AG08396 (cell line): ENCODE measurements at places on chromosomes 12 and 14.

DNA sequence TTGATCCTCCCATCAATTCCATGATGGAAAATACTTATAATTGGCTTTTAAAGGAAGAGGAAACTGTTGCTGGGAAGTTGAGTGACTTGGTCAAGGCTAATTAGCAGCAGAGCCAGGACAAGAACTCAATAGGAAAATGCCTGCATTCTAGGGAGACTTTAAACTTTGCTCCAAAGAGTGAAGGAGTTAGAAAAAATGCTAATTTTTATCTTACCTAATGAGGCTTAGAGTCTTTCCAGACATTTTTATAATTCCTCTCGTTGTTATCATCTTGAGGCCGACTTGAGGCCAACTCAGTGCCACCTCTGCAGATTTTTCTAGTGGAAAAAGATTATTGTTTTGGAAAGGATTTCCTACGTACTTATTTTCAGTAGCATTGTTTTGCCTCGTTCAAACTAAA, 344.6 kb downstream of the ETNK1 start:
- no peak for DNase-seq

DNA sequence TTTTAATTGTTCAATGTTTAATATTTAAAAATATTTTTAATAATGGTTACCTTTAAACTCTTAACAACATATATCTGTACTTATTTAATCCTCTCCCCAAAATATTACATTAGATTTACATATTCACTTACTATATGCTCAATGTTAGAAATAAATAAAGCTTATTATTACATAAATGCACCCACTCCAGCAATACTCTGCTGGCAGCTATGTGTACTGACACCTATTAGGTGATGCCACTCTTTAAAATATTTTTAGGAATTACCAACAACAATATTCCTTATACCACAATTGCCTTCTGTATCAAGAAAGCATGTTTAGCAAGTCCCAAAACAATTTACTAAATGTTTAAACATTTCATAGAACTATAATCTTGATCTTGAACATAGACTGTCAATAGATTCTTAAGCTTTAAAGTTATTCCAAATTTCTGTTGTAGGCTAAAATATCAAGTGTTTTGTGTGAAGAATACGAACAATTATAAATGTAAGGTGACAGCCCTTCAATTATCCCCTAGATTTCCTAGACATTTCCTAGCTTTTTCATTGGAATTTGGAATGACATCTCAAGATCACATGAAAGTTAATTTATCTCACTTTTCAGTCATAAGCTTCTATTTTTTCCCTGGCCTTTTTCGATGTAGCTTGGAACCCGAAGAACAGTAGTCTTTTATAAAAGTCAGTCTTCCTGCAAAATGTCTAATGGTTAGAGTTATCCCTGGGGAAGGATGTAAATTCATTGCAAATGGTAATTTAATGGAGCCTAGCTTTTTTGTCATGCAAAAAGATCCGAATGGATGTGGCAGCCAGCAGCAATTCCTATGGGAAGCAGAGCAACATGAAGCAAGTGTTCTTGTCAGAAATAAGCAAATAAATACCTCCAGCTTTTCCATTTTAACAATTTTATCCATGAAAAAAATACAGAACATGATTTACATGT, 907.5 kb upstream of the ATXN7L3B start:
- no peak for DNase-seq

DNA sequence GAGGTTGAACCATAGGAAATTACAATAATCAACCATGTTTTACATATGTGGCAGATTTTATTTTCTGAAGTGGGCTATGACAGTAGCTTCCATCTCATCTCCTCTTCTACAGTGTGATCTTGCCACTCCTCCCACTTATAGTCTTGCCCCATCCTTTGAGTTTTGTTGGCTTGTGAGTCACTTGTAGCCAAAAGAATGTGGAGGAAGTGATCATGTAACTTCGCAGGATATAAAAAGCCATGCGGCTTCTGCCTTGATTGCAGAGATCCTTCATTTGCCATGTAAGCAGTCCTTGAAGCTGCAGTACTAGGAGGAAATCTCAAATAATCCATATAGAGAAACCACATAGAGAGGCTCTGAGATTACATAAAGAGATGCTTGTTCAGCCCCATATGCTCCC, 13.7 kb upstream of the ZNF84 start:
- no peak for DNase-seq

- peak; percentile 4 for DNase-seq
Measured at GRCh38 chr14:33120341-33120740, 181.7 kb downstream of the NPAS3 start.

GRCh38 chr12:102540815-102541385, 60.5 kb upstream of the IGF1 start:
- no peak for DNase-seq

DNA sequence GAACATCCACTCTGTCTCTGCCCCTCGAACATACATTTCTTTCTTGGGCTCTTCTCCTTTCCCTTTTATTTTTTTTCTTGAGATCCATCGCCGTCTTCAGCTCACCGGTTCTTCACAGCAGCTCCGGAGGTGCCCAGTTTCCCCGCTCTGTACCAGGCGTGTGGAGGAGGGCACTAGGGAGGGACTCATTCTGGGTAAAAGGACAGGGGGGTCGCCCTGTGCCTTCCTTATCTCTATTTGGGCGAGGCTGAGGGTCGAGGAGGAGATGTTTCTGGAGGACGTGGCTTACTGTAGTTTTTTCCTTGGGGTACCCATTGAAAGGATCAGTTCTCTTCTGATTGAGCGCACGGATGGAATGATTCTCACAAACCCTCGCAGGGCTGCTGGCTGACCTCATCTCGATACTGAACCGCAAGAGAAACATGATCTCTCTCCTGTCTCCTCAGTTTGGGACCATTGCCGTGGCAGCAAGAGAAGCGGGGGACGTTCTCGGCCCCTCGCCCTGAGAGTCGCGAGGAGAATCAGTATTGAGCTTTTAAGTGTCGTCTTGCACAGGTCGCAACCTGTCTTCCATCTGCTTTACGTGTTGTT, 386 bp downstream of the LIN52 start:
- DNase-seq, result peak; percentile 46

- no peak for DNase-seq
Measured at GRCh38 chr12:46609273-46609623, 216.5 kb downstream of the SLC38A4 start.

GRCh38 chr12:120890963-120891362, 13.2 kb downstream of the SPPL3 start:
- DNase-seq, result no peak

- DNase-seq, result peak; percentile 7
Measured at GRCh38 chr12:53045696-53046045, 4.2 kb upstream of the TNS2 start.
